ENCODE measurements at places on chromosomes 1 and 21. TPM values are rescaled to one million over a fixed set of nuclear protein-coding genes. Genes with fewer than 3 reads are reported as not detected.
A peak's percentile ranks its signal among the peaks of the same experiment; 100 is the strongest.

DNA sequence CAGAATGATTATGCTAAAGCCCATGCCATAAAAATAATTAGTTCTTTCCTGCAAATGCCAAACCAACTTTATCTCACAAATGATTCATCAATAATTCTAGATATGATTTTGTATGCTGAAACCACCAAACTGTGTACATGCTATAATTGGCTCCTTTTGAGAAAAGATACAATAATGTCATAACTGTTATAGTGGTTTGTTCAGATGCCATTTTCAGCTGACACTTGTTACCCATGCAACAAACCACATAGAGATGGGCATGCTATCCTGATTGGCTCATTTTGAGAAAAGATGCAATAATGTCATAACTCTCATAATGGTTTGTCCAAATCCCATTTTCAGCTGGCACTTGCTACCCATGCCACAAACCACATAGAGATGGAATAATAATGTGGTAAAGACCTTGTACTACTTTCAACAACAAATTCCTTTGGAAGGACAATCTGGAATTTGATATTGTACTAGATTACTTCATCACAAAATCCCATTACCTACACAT is 283.8 kb downstream of the TPR start:
- no peaks in the 10 kb centered on the region for H3K27me3 ChIP-seq
- H3K4me3 ChIP-seq = no peak overlapping the region
- H3K4me1 ChIP-seq = no peaks in the 10 kb centered on the region
- DNase-seq = no peak
- H3K27ac ChIP-seq = no peak overlapping the region
- no peaks in the 10 kb centered on the region for H3K36me3 ChIP-seq

DNA sequence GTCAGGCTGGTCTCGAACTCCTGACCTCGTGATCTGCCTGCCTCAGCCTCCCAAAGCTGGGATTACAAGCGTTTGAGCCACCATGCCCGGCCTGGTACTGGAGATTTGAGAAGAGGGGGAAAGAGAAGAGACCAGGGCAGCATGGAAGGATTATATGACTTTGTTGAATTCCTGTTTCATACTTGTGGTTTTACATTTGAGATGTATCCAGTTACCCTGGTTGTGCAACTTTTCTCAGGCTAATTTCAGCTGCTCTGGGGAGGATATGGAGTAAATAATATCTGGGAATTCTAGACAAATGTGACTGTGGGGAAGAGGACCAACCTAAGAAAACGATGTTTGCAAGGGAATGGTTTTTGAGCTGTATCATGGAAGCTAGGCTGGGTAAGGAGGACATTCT is 89.5 kb upstream of the GREM2 start:
- no peak for DNase-seq
- H3K27ac ChIP-seq = no peak overlapping the region
- no peak overlapping the region for H3K4me3 ChIP-seq
- H3K27me3 ChIP-seq = no peaks in the 10 kb centered on the region
- no peaks in the 10 kb centered on the region for H3K4me1 ChIP-seq
- no peaks in the 10 kb centered on the region for H3K36me3 ChIP-seq

The VWA1 gene
- polyA plus RNA-seq = 0.41 TPM

DNA sequence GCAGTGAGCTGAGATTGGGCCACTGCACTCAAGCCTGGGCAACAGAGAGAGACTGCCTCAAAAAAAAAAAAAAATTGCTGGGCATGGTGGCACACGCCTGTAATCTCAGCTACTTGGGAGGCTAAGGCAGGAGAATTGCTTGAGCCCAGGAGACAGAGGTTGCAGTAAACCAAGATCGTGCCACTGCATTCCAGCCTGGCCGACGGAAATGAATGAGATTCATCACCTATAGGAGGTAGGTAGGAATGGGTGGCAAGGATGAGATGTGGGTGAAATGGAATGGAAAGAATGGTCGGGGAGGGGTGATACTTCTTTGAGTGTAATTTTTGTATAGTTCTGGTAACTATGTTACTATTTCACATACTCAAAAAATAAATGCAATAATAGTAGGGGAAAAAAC is 15.4 kb downstream of the CTXND2 start:
- no peak overlapping the region for H3K27ac ChIP-seq
- no peak overlapping the region for H3K4me3 ChIP-seq
- no peaks in the 10 kb centered on the region for H3K36me3 ChIP-seq
- no peak for DNase-seq
- H3K4me1 ChIP-seq = no peaks in the 10 kb centered on the region

The SLC30A7 gene
- 7.0 TPM for polyA plus RNA-seq

- no peak for DNase-seq
- H3K4me1 ChIP-seq = peaks cover 25% of the 10 kb centered on the region
- peaks cover 60% of the 10 kb centered on the region for H3K27me3 ChIP-seq
- H3K4me3 ChIP-seq = peak overlapping the region; percentile 84
- H3K27ac ChIP-seq = peak overlapping the region; percentile 49
- H3K36me3 ChIP-seq = no peaks in the 10 kb centered on the region
Measured at GRCh38 chr1:201539561-201540431, 869 bp downstream of the NAV1 start.

GRCh38 chr1:82073071-82073470 is 272.3 kb downstream of the ADGRL2 start:
- DNase-seq = no peak
- H3K36me3 ChIP-seq = no peaks in the 10 kb centered on the region
- no peaks in the 10 kb centered on the region for H3K27me3 ChIP-seq
- no peak overlapping the region for H3K4me3 ChIP-seq
- H3K4me1 ChIP-seq = no peaks in the 10 kb centered on the region

DNA sequence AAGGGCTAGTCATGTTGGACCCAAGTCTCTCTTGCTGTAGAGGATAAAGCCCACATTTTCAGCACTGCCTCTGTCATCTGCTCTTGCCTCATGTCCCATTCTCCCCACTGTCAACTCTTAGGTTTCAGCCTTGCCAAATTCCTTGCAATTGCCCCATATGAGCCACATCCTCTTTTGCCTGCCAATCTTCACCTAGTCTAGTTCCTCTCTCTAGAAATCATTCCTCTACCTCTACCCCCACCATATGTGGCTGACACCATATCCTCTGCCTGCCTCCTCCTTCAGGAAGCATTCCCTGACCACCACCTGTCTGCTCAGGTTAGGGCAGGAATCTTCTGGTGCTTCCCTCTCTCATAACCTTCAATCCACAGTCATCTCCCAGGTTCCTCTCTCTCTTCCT is 38.2 kb downstream of the SLC9A1 start:
- H3K27ac ChIP-seq = no peak overlapping the region
- DNase-seq = no peak
- H3K27me3 ChIP-seq = no peaks in the 10 kb centered on the region
- H3K4me1 ChIP-seq = peaks cover 17% of the 10 kb centered on the region
- no peak overlapping the region for H3K4me3 ChIP-seq
- no peaks in the 10 kb centered on the region for H3K36me3 ChIP-seq

GRCh38 chr1:228280106-228280901 is 72.5 kb downstream of the OBSCN start:
- H3K4me3 ChIP-seq = no peak overlapping the region
- peaks cover 6% of the 10 kb centered on the region for H3K4me1 ChIP-seq
- no peak overlapping the region for H3K27ac ChIP-seq
- no peaks in the 10 kb centered on the region for H3K27me3 ChIP-seq

DNA sequence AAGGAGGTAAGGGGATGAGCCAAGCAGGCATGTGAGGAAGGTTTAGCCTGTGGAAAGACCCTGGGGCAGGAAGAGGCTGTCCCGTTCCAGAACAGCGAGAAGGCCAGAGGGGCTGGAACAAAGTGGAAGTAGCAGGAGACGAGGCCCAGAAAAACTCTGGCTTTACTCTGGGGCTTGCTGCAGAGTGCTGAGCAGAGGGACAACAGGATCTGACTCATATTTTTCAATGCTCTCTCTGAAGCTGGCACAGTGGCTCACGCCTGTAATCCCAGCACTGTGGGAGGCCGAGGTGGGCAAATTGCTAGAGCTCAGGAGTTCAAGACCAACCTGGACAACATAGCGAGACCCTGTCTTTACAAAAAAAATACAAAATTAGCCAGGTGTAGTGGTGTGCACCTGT is 52.4 kb upstream of the PAX7 start:
- peaks cover 16% of the 10 kb centered on the region for H3K27me3 ChIP-seq
- H3K36me3 ChIP-seq = no peaks in the 10 kb centered on the region
- peaks cover 8% of the 10 kb centered on the region for H3K4me1 ChIP-seq
- no peak overlapping the region for H3K4me3 ChIP-seq
- DNase-seq = no peak
- no peak overlapping the region for H3K27ac ChIP-seq

DNA sequence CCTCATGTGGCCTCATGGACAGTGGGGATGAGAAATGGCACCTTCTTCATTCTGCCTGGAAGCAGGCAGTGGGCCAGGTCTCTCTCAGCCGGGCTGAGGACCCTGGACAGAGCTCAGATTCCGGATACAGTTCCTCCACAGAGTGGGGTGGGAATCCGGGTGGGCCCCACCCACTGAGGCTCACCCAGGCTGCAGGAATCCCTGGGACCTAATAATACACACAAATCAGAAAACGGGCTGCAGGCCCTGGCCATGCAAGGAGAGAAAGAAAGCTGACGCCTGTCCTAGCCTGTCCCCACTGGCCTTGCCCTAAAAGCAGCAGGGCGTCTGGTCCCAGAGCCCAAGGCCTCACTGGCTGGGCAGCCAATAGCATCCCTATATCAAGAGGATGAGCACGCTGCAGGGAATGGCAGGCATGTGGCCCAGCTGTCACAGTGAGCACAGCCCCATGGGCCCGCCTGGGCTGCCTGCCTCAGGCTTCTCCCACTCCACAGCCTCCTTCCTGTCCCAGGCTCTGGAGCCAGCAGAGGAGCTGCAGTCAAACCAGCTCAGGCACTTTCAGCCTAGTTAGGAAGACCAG is 25.3 kb downstream of the ACTA1 start:
- H3K4me3 ChIP-seq = no peak overlapping the region
- H3K4me1 ChIP-seq = peaks cover 20% of the 10 kb centered on the region
- no peak overlapping the region for H3K27ac ChIP-seq
- H3K27me3 ChIP-seq = peaks cover 68% of the 10 kb centered on the region
- no peaks in the 10 kb centered on the region for H3K36me3 ChIP-seq

GRCh38 chr1:7427605-7428300 is 343.3 kb upstream of the VAMP3 start:
- H3K36me3 ChIP-seq = no peaks in the 10 kb centered on the region
- no peak overlapping the region for H3K27ac ChIP-seq
- H3K27me3 ChIP-seq = peaks cover 7% of the 10 kb centered on the region
- no peaks in the 10 kb centered on the region for H3K4me1 ChIP-seq

GRCh38 chr1:89942825-89943658 is 51.9 kb upstream of the ZNF326 start:
- no peaks in the 10 kb centered on the region for H3K36me3 ChIP-seq
- H3K4me3 ChIP-seq = no peak overlapping the region
- H3K27ac ChIP-seq = no peak overlapping the region
- H3K27me3 ChIP-seq = no peaks in the 10 kb centered on the region

DNA sequence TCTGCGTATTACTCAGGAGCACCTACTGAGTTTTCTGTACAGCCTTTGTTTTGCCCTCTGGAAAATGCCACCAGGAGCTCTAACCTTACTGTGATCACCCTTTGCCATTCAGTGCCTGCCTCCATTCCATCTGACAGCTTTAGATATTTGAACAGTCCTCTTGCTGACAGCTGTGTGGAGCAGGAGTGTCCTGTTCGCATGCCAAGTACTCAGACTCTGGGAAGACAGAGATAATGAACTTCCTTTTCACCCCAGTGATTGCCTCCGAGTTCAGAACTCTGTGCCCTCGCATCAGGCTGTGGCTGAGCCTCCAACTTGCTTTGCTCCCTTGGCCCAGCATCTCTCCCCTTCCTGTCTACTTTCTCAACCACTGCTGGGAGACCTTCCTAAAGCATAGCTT is 74.0 kb downstream of the CACNA1E start:
- H3K4me3 ChIP-seq = no peak overlapping the region
- no peaks in the 10 kb centered on the region for H3K4me1 ChIP-seq
- DNase-seq = no peak
- no peaks in the 10 kb centered on the region for H3K36me3 ChIP-seq
- H3K27me3 ChIP-seq = no peaks in the 10 kb centered on the region

- H3K4me3 ChIP-seq = no peak overlapping the region
- peaks cover 10% of the 10 kb centered on the region for H3K4me1 ChIP-seq
- no peak for DNase-seq
- H3K27ac ChIP-seq = no peak overlapping the region
- H3K27me3 ChIP-seq = peaks cover 14% of the 10 kb centered on the region
- H3K36me3 ChIP-seq = no peaks in the 10 kb centered on the region
Measured at GRCh38 chr21:31337996-31338907, 5.8 kb downstream of the TIAM1 start.

The AQP10 gene
- not detected for polyA plus RNA-seq

GRCh38 chr1:48001696-48002095 is 4.5 kb upstream of the TRABD2B start:
- peaks cover 5% of the 10 kb centered on the region for H3K4me1 ChIP-seq
- no peak overlapping the region for H3K4me3 ChIP-seq
- H3K36me3 ChIP-seq = no peaks in the 10 kb centered on the region
- H3K27ac ChIP-seq = no peak overlapping the region
- no peak for DNase-seq
- H3K27me3 ChIP-seq = peaks cover 37% of the 10 kb centered on the region

GRCh38 chr21:42722808-42723473 is 69.5 kb downstream of the PDE9A start:
- peaks cover 5% of the 10 kb centered on the region for H3K27me3 ChIP-seq
- no peaks in the 10 kb centered on the region for H3K36me3 ChIP-seq
- DNase-seq = no peak
- H3K27ac ChIP-seq = no peak overlapping the region
- no peak overlapping the region for H3K4me3 ChIP-seq

DNA sequence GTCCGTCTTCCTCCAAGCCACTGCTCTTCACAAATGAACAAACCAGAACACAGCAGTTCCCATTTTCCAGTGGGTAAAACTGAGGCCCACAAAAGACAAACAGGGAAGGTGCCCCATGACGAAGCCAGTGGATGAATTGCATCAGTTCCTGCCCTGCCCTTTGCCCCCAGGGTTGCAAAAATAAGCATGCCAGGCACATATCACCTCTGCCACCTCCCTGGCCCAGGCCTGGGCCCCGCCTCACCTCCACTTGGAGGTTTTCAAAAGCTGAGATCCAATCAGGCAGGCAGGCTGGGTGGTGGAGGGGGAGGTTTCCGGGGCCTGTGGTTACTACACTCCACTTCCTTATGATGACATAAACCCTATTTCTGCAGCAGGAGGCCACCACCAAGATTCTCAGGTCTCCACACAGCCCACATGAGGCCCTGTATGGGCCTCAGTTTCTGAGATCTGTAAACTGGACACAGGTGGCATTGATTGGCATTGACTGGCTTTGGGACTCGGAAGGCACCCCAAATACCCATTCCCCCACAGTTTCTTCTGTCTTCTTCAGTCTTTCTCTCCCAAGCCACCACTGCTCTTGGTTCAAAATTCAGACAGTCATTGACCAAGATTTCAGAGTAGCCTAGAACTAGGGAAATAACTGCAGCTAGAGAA is 4.1 kb downstream of the KIF21B start:
- no peaks in the 10 kb centered on the region for H3K27me3 ChIP-seq
- peaks cover 82% of the 10 kb centered on the region for H3K4me1 ChIP-seq
- H3K36me3 ChIP-seq = no peaks in the 10 kb centered on the region
- DNase-seq = peak; percentile 88
- peak overlapping the region; percentile 88 for H3K4me3 ChIP-seq
